Activated T-cell treated with anti-CD3 and anti-CD28 coated beads for 48 hours (primary cell): ENCODE measurements at places on chromosomes 16 and 17.

- no peak for DNase-seq
Measured at GRCh38 chr16:11211977-11212797, 43.8 kb downstream of the SOCS1 start.

DNA sequence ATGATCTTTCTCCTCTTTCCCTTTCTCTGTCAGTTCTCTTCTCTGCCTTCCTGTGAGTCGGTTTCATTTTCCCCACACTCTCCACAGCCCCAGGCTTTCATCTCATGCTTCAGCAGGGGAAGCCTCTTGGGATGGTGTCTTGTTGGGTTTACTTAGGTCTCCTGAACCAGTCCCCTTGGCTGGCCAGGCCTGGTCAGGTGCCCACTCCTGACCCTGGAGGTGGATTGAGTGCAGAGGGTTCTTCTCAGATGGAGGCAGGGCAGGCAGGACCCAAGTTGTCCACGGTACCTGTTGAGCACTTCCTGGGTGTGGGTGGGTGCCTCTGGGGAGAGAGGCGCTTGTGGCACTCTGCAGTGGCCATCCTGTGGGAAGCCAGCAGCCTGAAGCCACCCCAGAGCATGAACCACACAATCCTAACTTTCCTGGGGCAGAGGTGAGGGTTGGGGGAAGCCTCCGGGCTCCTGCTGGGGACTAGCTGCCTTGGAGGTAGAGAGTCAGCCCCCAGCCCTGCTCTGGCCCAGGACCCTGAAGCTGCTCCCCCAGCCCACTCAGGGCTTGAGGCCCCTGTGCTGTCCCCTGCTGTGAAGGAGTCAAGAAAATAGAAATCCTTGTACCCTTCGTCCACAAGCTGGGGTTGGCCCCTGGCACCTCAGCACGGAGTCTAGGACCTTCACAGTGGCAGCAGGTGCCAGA is 2.0 kb upstream of the RAP1GAP2 start:
- no peak for DNase-seq

DNA sequence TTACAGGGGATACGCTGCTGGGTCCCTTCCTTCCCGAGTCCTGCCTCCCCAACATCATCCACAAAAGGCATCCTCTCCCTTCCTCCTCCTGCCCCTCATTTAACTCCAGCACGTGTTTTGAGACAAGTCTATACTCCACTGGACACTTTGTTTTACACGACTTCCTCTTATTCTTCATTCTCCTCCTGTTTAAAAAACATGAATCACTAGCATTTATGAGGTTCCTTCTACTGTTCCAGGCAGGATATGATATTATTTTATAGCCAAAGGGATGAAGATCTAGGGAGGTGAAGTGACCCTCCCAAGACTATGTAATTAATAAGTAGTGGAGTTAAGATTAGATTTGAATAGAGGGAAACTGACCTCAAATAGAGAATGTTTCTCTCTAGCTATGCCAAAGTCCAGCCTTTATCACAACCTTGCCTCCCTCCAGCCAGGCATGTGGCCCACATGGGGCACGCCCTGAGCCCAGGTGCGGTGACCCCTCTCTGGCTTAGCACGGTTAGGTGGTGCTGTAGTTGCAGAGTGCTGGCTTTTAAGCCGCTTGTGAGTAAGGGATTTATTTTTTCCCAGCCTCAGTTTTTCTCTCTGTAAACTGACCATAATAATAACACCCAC is 1.3 kb upstream of the HSD17B2 start:
- no peak for DNase-seq

GRCh38 chr16:84292011-84292410 is 2.7 kb upstream of the WFDC1 start:
- no peak for DNase-seq

DNA sequence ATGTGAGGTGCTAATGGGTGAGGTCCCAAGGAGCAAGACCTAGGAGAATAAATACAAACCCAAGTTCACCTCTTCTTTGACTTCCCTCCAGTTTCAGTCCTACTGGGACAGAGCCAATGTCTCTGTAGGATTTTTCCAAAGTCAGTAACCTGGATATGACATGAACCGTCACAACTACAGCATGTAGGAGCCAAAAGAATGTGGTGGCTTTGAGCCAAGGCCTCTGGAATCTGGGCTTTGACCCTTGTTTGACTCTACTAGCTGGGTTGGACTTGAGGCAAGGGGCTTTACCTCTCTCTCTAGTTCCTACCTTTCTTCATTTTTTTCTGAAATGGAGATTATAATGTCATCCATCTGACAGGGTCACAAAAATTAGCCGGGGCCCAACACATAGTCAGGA is 91.4 kb downstream of the CACNG3 start:
- DNase-seq: no peak

- DNase-seq: no peak
Measured at GRCh38 chr16:57062329-57062728, 30.1 kb upstream of the CPNE2 start.

- no peak for DNase-seq
Measured at GRCh38 chr16:83928341-83929055, 24.5 kb upstream of the OSGIN1 start.

DNA sequence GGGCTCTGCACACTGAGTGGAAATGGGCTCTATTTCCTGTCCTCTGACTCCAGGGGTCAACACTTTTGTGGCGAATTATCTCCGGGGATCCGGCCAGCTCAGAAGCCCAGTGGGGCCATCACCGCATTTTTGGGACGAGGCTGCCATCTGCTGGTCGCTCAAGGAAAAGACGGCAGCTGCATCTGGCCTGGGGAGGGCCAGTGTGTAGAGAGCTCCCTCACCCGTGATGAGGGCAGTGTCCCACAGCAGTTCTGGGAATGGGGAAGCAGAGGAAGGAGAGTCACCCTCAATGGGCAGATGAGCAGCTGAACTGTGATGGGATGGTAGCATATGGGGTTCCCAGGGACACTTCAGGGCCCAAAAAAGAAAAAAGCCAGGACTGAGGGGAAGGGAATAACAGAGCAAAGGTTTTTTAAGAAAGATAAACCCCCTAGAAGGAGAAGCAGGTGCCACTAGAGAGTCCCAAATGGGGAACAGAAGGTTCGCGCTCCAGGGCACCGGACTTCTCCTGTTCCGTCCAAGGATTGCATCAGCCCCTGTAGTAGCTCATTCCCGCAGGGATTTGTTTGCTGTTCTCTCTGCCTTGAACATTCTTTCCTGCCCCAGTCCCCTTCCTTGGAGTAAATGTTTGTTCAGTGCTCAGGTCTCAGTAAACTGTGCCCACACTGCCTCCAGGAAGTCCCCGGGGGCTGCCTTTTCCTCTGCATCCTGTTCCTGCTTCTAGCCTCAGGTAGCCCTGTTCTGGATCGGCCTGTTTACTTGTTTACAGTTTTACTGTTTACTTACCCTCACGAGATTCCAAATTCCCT is 9.3 kb upstream of the ABCC12 start:
- peak; percentile 47 for DNase-seq

- no peak for DNase-seq
Measured at GRCh38 chr16:70345840-70346239, 863 bp upstream of the DDX19A start.

DNA sequence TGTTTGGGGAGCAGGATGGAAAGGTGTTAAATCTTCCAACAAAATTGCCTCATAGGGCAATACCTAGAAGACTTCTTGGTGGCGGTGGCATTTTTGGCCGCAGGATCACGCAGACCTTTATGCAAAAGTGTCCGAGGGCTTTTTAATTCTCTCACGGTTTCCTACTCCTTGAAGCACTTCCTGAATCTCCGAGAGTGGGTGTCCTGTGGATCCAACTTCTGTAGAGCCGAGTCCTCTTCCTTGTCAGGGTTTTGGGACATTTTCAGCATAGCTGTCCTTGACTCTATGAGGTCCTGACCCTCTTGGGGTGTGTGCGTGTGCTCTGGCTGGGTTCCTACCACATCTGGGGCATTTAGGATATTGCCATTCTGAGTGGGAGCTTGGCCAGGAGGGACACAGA is 31.7 kb downstream of the IL21R start:
- no peak for DNase-seq

DNA sequence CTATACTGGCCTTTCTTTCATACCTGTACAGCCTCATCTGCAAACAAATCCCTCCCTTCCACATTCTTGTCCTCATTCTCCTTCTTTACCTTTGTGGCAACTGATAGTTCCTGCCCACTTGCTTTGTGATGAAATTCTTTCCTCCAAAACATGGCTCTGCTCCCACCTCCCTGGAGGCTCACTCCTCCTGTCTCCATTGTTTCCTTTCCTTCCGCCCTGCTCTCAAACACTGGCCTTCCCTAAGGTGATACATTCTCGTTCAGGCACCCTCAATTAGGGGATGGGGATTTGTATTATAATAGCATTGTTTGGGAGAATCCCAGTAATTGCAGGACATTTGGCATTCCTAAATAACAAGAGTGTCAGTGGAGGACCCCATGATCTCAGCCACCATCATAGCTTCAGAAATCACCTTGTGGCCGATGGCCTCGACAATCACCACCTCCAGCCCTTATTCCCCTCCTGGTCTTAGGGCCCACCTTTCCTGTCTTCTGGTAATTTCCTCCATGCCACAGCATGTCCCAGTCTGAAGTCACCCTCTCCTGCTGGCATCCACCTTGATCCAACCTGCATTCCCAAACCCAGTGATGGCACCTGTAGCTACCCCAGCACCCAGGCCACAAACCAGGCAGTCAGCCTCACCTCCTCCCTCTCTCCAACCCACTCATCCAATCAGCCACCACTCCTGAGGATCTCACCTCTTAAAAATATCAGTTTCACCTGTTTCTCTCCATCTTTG is 7.9 kb downstream of the UNC119 start:
- no peak for DNase-seq

GRCh38 chr16:27706156-27706865 is 156.4 kb downstream of the KATNIP start:
- DNase-seq: no peak

GRCh38 chr17:42133461-42134041 is 10.9 kb downstream of the HSPB9 start:
- DNase-seq: no peak

GRCh38 chr17:58918072-58918471 is 162.4 kb downstream of the PPM1E start:
- no peak for DNase-seq

DNA sequence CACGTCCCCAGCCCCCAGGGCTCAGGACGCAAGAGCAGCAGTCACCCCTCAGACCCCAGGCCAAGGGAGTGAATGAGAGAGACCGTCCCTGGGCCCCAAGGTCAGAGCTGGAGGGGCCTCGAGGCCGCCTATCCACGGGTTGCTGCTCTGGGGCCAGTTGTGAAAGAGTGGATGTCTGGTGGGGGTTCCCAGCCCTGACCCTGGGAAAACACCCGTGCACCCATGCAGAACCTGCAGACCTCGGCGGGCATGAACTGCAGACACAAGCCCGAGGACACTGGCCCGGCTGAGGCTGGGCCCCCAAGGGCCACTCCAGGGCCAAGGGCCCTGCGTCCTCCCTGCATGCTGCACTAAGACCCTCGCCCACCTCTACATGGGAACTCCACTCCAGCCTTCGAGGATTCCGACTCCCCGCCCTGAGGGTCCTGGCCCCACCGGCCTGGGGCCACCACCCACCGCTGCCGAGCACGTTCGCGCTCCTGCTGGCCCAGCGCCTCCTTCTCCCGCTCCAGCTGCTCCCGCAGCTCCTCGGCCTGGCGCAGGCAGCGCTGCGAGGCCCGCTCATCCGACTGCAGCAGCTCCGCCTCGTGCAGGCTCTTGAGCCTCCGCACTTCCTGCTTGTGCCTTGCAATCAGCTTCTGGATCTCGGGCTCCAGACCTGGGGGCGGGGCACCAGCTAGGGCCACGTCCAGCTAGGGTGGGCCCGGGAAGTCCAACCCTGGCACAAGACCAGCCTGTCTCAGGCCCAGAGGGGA is 27.6 kb upstream of the AATK start:
- DNase-seq: no peak

- DNase-seq: peak; percentile 68
Measured at GRCh38 chr17:75250009-75250471, 11.4 kb downstream of the GGA3 start.

- no peak for DNase-seq
Measured at GRCh38 chr16:5016967-5017677, 16.6 kb downstream of the NAGPA start.

DNA sequence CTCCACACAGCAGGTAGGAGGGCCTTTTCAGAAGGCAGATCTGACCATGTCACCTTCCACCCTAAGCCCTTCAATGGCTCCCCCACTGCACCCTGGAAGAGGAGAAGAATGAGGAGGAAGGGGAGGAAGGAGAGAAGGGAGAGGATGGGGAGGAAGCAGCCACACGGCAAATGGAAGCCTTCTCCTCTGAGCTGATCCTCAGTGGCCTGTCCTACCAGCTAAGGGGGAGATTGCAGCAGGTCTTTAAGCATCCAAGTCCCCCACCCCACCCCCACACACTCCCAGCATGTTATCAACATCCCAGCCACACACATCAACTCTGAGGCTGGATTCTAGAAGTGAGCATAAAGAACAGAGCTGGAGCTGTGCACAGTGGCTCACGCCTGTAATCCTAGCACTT is 46.2 kb upstream of the RBFOX3 start:
- DNase-seq: no peak
